ENCODE measurements at places on chromosomes 2 and 18.

GRCh38 chr18:50207722-50208121, 12.8 kb upstream of the MYO5B start:
- no peak for DNase-seq

GRCh38 chr2:130355172-130355577, 681 bp upstream of the PTPN18 start:
- no peak for DNase-seq

DNA sequence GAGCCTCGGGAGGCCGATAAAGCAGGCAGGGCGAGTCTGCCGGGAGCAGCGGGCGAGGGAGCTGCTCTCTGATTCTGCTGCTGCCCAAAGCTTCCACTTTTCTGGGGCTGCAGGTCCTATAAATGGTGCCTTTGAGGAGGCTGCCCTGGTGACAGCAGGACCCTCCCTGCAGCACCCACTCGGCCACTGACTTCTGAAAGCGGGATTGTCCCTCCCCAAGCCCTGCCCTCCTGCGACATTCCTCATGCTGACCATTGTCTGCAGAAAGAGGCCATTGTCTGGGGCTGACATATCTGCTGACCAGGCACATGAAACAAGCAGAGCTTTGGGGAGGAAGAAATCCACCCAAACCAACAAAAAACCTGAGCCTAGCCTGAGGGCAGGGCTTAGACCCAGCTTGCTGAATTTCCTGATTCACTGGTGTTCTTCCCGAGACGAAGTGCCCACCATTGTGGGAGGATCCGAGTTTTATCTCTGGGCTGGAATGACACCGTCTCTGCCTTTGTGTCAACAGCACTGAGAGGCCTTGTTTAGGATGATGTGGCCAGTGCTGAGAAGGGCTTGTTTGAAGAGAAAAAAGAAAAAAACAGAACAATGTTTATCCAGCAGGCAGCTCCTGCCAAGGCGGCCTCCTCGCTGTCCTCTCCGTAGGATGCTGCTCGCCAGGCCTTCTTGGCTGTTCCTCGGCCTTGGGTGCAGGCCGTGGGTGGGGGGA, 129.7 kb downstream of the MYCN start:
- DNase-seq: no peak

DNA sequence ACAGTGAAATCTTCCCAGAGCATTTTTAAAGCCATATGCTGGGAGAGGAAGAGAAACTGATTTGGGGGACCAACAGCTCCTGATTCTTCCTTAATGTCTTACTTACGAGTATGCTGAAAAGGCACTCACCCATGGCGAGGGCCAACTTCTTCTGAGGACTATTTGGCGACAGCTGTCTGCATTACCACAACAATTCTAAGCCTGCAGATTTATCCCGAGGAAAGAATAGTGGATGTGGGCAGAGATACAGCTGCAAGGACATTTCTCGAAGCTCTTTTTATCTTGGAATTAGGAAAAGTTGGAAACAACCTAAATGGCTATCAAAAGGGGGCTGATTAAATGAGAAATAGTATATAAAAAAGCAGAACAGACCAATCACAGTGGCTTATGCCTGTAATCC, 40.3 kb upstream of the FHL2 start:
- DNase-seq: no peak

DNA sequence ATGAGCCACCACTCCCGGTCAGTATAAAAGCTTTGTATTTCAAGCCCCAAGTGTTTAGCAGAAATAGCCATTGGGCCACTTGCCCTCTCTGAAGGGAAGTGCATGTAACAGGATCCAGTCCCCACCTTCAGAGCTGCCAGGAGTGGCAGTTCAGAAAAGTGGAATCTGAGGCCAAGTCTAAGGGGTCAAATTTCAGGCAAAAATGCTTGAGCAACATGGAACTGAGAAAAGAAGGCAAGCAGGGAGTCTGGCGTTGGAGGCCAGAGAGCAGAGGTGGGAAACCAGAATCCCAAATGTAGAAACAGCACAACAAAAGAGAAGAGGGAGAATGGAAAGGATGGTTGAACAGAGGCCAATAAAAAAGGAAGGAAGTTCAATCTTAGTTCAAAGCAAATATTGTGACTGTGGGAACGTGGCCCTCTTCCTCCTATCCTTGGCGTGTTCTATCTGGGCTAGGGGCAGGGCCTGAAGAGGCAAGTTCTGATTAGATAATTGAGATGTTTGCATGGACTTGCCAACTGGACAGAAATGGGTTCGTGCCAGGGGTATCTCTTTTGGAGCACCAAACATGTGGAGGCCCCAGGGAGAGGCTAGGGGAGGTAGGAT, 102.2 kb downstream of the AP1S3 start:
- no peak for DNase-seq

DNA sequence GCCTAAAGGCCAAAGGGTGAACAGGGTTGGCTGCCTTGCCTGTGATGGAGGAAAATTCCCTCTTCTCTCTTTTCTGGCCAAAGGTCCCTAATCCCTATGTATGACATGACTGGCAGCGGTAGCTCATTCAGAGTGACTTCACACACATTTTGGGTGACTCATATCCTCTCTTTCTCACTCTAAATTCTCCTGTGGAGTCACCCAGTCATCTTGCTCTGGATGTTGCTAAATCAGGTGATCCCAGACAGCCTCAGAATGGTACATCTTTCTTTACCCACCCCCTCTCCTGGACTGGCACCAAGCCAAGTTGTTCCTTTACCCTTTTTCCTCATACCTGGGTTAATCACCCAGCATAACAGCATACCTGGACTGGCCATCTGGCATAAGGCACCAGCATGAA, 77.2 kb downstream of the NEURL3 start:
- no peak for DNase-seq

- DNase-seq: no peak
Measured at GRCh38 chr2:80365762-80366161, 61.2 kb upstream of the LRRTM1 start.

DNA sequence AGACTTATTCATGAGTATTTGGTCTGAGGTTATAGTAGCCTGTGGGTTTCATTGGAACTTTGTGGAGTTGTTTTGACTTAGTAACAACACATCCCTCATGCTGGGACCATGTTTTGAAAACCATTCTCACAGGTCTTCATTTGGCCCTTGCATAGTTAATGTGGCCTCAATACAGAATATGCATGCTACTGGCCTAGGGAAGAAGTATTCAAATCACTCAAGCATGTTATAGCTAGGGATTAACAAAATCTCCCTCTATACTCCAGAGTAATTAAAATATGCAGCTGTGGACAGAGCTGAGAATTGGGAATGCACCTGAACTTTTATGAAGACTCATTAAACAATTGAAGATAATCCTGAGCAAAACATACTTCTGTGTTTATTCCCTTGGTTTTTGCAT, 325.5 kb upstream of the CHAC2 start:
- no peak for DNase-seq

DNA sequence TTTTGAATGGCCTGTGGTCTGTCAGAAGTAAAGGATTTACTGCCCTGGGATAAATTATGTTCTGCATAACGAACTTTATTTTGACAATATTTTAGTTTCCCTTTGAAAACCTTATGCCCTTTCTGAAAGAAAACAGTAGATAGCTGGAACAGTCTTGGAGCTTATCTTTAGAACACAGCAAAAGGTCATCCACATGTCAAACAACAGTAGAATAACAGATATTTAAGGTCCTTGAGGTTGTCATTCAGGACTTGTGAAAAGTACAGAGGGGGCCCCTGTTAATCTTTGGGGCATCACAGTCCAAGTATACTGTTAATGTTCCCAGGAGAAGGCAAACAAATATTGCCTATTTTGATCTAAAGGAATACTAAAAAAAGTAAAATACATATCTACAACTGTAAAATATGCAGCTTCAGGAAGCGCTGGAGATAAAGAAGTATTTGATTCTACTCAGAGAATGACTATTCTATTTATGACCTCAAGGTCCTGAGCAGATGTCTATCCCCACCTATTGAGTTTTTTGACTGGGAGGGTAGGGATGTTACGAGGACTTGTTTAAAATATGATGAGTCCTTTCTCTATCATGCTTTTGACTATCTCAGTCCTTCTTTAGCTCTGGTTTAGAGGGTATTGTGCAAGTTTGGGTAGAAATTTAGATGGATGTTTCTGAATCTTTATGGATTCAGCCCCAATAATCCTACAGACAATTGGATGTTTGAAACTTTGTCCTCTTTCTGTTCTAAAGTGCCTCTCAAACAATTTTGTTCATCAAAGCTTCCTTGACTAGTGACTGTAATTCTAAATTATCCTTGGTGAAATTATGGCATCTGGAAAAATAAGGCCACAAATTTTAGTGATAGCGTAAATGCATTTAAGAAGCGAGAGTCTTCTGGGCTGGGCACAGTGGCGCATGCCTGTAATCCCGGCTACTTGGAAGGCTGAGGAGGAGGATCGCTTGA, 25.1 kb upstream of the TMEM214 start:
- no peak for DNase-seq

DNA sequence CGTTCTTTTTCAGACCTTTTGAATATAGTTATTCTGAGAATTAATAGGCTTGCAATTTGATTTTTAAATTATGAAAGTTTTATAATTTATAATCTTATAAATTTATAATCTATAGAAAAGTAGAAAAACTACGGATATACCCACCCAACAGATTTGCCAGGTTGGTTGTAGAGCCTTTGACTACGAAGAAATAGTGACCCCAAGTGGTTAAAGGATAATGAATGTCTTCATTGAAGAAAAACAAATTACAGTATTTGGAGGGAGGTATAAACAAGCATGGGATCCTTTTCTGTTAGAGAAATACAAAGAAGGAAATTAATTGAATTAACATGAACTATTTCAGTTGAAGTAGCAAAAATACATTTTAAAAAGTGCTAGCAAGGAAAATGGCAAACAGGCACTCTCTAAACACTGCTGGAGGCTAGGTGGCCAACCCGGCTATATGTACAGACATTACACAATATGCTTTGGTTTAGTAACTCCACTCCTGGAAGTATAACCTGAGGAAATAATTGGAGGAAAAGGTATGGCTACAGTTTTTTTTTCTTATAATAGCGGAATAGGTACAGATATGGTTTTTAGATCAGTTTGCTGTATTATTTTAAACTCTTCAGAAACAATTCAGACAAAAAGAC, 110.9 kb downstream of the MIB1 start:
- DNase-seq: peak; percentile 26

GRCh38 chr2:24828238-24828996, 35.2 kb downstream of the CENPO start:
- DNase-seq: no peak

GRCh38 chr2:25251422-25252273, 83.3 kb upstream of the POMC start:
- peak; percentile 19 for DNase-seq

GRCh38 chr18:9561759-9562158, 52.6 kb downstream of the PPP4R1 start:
- no peak for DNase-seq

GRCh38 chr2:212610872-212611425, 72.3 kb upstream of the ERBB4 start:
- DNase-seq: no peak

- DNase-seq: no peak
Measured at GRCh38 chr18:74876630-74877243, 279.1 kb downstream of the ZNF407 start.

DNA sequence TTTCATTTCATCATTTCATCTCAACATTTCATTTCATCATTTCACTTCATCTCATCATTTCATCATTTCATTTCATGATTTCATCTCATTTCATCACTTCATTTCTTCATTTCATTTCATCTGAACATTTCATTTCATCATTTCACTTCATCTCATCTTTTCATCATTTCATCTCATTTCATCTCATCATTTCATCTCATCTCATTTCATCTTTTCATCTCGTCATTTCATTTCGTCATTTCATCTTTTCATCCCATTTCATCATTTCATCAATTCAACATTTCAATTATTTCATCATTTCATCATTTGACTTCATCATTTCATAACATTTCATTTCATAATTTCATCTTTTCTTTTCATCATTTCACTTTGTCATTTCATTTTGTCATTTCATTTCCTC, 128.4 kb downstream of the ANKRD30BL start:
- DNase-seq: no peak
